ENCODE measurements at places on chromosomes 13 and 19.

GRCh38 chr13:67966065-67966464 lies 735.9 kb upstream of the PCDH9 start:
- no peak for DNase-seq

DNA sequence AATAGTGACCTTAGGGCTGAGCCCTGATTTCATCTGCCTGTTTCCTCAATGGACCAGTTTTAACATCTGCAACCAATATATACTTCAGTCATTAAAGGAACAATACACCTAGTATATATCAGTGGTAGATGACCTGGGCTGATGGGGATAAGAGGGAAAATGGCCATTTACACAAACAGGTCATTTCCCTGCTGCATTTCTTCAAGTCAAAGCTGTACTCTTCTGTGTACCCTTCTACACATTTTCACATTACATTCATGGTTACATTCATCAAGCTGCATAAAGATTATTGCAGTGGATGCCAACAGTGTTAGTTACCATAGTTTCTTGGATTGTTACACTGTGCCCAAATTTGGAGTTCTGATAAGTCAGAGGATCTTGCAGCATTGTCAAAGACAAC lies 81.2 kb upstream of the RAP2A start:
- no peak for DNase-seq

DNA sequence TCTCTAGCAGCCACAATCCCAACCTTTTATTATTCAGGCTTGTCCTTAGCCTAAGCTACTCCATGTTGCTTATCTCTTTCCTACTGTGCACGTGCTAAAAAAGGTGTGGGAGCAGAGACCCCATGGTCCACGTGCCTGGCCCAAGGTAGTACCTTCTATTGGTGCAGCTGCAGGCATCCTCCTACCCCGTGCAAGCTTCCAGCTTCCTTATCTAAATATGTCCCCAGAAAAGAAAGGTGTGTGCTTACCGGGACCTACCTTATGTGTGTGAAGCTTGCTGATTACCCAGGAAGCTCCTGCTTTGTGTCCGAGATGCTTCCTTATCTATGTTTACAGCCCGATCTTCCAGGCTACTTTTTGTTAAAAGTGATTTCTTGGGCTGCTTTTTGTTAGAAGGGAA lies 2382.4 kb downstream of the PCDH9 start:
- DNase-seq = no peak

DNA sequence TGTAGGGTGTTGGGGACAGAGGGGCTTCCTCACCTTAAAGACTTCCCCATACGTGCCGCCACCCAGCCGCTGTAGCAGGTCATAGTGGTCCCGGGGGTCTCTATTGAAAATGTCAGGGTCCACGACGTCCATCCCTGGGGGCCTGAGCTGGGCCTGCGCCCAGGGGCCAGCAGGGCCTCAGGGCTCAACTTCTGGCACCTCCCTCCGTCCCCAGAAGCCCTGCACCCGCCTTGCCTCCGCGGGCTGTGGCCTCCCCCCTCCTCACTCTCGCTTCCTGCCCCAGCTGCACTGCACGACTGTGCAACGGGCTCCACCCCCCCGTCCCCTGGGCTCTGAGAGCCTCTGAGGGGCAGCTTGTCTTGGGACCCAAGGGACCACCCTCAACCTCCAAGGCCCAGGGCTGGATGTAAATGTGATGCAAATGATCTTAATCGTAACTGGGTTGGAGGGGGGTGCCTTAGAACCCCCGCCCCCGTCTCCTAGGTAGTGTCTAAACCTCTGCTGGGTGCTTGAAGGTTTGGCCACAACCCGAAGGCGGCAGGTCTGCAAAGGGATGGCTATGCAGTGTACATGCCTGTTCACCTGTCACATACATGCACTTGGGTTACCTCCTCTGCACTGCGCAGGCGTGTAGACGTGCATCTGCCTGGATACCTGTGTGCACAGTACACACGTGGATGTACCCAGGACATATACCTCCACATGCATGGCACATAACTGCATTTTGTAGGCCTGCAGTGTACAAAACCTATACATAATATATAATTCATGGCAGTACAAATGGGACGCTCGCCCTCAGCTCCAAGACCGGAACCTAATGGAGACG lies at the start of gene MAP4K1:
TSS of gene MAP4K1 (minus strand) at position 190 of the 826 bp plus-strand sequence. CDS start at position 132, 58 bp downstream.
- peak; percentile 53 for DNase-seq

GRCh38 chr13:106311004-106311403 lies 224.5 kb downstream of the EFNB2 start:
- DNase-seq = no peak

- DNase-seq = no peak
Measured at GRCh38 chr19:17560205-17560595, 4.8 kb downstream of the COLGALT1 start.

DNA sequence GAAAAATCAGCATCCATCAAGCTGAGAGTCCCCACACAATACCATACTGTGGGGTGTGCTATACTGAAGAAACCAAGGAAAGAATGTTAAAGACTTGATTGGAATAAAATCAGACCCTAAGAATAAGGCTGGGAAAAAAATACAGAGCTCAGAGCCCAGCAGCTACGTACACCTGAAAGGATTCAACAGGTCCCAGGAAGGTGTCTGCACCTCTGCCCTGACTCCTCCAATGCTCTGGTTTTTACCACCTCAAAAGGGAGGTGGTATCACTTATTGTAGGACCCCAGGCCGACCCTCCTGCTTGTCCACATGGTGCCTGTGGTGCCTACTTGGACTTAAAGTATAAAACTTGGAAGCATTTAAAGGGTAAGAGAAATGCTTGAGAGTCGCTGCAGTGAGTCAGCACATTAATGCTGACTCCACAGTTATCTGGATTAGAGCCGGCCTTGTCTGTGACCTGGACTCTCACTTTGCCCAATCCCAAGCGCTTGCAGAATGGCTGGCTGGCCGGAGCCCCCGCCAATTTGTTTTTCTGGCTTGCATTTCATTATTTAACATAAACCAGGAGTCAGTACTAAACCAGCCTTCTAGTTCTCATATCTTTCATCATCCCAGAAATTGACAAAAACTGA lies 110.1 kb downstream of the FGF14 start:
- peak; percentile 78 for DNase-seq

GRCh38 chr19:57191141-57192076 lies at the start of gene ZNF264:
TSS of gene ZNF264 (plus strand) at chr19:57191500. CDS start at chr19:57191914, 414 bp downstream.
- DNase-seq = peak; percentile 90

DNA sequence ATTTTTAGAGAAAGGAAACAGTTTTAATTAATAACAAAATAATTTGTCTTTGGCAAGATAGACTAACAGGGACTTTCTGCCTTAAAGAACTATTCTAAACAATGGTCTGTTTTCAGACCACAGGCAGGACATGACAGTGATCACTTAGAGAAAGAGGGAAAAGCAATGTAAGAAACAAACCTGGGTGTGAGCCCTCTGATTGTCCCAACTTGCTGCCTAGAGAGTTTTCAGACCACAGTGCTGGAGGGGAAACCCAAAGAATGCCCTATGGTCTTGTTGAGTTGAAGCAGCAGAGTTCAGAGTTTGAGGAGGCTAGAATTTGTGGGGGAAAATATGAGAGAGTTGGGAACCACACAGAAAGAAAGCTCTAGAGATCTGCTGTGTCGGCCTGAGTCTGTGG lies 38.1 kb downstream of the DGKH start:
- DNase-seq = no peak

Measured in left lobe of liver (tissue), 2 donors.